ENCODE measurements at places on chromosomes 7 and 10.
A peak's percentile ranks its signal among the peaks of the same experiment; 100 is the strongest.

- no peak for DNase-seq
Observed at GRCh38 chr10:12906051-12906541, 95.4 kb downstream of the CCDC3 start.

DNA sequence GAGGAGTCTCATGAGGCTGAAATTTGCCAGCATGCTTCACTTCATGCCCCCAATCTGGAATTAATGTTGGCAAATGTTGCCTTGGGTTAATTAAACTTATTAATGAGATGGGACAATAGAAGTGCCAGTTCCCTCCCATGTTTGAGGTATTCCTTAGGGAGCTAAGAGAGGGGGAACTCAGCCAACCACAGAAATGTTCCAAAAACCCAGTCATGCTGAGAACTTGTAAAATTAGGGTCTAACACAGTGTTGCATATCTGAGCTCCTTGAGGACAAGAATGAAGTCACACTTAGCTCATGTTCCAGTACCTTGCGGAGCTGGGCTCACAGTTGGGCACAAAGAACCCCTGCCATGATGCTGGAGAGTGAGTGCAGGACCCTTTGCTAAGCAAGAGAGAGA is 89.4 kb downstream of the OAT start:
- DNase-seq: no peak

GRCh38 chr7:7969306-7970236 is 975 bp downstream of the GLCCI1 start:
- DNase-seq: peak; percentile 32

GRCh38 chr7:88456490-88456889 is 149.8 kb upstream of the STEAP4 start:
- DNase-seq: no peak

- DNase-seq: no peak
Observed at GRCh38 chr10:97012470-97012869, 173.3 kb downstream of the SLIT1 start.

DNA sequence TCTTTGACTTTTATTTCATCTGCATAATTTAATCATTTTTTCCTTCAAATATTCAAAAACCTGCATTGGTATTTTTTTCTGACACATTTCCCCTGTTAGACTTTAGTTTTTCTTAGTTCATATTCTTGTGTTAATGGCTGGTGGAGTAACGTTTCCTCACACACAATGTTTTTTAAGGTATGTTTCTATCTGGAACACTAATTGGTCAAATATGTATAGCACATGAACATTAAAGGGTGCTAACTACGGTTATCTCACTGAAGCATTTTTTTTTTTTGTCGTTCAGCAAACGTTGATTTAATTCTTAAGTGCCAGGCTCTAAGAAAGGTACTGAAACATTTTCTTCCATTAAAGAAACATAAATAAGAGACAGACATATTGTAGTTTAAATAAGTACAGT is 87.7 kb downstream of the PTPRZ1 start:
- DNase-seq: no peak

- no peak for DNase-seq
Observed at GRCh38 chr10:69936091-69936490, 116.6 kb upstream of the MACROH2A2 start.

GRCh38 chr10:32327364-32327691 is 19.6 kb downstream of the EPC1 start:
- DNase-seq: no peak

DNA sequence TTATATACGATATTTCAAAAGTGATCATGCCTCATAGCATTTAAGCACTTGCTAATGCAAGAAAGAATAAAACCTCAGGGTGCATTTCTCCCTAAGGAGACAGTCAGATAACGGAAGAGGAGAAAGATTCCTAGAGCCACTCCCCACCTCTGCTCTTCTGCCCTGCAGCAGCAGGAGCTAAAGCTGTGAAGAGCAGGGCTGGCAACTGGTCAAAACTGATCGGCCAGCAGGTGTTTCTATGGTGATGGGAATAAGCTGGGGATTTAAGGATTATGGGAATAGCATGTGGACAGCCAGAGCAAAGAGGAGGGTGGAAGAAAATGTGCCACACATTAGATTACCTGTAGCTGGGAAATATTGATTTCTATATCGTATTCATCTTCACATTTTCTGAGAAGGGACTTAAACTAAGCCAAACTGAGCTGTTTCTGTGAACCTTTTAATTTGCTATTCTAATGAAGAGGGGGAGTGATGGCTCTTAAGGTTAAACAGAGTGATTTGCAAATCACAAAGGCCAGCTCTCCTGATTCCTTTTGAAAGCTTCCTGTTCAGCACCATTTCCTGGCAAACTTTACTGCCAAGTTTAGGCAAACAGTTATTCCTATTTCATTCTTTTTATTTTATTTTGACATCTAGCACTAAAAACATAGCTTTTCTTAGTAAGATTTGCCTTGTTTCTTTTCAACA is 268.9 kb upstream of the PFKP start:
- no peak for DNase-seq

- no peak for DNase-seq
Observed at GRCh38 chr7:141232286-141233051, 158.6 kb downstream of the TMEM178B start.

DNA sequence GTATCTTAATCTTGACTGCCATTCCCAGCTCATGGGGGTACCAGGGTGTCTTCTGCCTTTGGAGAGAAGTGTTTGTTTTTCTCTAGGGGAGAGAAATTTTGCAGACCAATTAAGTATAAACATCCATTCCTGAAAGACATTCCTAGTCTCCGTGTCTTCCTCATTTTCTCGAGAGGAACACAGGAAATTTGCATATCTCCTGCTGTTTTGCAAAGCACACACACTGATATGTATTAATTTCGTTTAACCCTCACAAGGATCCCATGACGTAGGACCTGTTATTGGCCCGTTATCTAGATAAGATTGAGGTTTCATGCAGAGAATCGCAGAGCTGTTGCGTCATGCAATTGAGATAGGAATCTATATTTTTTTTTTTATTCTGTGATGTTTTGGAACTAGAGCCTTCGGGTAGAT is 944 bp downstream of the RHBDD2 start:
- DNase-seq: no peak

DNA sequence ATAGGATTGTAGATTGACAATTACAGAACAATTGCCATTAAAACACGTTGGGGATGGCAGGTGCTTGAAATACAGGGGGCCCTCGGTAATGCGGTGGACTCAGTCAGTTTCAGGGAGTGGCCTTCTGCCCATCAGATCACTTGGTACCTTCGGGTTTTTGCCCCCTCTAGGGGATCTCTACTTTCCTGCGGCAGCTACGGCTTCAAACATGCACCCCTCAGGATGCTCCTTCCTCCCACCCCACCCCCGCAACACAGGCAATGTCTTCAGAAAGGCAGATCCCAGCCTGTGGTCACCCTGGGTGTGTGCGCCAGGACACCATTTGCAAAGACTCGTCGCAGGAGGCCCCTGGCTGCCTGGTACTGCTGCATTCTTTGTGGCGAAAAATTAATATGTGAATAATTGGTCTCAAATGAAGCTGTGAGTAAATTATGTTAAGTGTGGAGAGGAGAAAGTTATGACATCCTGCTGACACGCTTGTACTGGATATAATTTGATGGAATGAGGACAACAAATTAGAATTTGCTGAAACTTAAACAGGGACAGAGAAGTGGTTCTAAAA is 431.0 kb upstream of the MKI67 start:
- DNase-seq: no peak

- DNase-seq: no peak
Observed at GRCh38 chr10:63899673-63900300, 378.6 kb downstream of the REEP3 start.

DNA sequence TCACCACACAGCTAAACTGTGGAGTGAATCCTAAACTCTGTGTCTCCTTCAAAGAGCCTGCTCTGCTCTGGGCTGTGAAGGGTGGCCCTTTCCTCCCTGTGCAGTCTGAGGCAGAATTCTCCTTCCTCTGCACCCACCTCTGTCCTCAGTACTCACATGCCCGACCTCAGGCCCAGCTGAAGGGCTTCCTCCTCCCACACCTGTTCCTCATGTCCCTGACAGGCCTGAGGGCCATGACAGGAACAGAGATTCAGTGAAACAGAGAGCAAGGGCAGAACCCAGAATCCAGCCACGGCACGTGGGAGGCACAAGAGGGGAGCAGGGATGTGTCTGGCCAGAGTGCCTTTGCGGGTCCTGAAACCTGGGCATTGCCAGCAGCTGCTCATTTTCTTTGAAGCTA is 13.9 kb downstream of the CREB3L2 start:
- DNase-seq: no peak

GRCh38 chr10:73810735-73811465 is 498 bp downstream of the NDST2 start:
- peak; percentile 51 for DNase-seq

DNA sequence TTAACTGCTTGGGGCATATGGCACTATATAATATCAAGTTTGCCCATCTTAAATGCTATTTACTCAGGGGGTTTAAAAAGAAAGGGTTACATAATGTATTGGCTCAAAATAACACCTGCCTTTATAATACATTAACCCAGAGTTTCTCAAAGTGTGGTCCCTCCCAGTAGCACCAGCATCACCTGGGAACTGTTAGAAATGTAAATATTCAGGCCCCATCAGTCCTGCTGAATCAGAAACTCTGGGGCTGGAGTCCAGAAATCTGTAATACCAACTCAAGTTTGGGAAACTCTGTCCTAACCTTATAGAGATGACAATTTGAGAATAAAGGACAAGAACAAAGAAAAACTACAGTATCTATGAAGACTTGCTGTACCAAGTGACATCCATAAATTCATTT is 270.7 kb downstream of the PARD3 start:
- DNase-seq: no peak

- DNase-seq: no peak
Observed at GRCh38 chr7:12964836-12965235, 277.4 kb downstream of the ARL4A start.

DNA sequence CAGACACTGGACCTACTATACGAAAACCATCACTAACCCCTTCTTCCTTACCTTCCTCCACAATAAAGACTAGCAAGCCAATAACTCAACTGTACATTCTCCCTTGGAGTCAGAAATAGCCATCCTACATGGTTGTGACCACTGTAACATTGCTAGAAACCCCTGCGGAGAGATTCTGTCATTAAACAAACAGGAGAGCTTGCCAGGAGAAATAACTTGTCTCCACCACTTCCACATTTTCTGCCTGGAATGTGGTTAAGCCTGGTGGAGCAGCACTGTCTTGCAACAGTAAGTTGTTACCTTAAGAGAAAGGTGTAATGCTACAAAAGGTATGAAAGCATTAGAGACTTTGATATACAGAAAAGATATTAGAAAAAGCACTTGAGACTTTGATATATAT is 45.8 kb downstream of the THSD7A start:
- no peak for DNase-seq

- DNase-seq: no peak
Observed at GRCh38 chr10:109386921-109387320, 536.4 kb downstream of the XPNPEP1 start.

DNA sequence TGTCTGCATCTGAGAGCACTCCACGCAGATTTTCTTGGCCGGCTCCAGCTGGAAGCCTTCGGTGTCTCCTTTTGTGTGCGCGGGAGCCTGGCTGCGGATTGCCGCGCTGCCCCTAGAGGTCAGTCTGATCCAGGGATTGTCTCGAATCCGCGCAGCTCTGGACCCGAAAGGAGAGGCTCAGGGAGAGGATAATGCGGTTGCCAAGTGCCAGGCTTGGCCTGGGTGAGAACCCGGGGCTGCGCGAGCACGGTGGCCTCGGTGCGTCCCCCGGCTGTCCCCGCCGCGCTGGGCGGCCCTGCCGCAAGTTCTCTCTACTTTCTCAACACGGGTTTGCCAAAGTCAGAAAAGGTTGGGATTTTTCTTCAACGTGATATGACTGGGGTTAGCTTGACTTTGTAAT is 140.9 kb downstream of the ADCYAP1R1 start:
- peak; percentile 8 for DNase-seq

DNA sequence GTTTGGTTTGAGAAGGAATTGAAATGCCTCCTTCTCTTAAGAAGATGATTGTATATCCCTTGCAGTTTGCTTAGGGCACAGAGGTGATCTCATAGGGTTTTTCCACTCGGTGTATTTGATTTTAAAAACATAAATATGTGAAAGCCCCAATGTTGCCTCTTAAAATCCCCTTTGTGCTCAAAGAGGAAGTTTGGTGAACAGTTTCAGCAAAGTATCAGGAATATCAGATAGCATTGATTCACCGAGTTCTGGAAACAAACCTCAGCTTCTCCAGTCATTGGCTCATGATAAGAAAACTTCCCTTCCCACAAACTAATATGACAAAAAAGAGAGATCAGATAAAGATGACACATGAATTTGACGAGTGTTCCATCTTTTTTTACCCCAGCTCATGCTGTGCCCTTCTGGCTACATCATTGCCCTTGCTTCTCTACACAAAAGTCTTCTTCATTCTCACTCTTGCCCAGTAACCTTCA is 20.1 kb upstream of the SMNDC1 start:
- DNase-seq: no peak

DNA sequence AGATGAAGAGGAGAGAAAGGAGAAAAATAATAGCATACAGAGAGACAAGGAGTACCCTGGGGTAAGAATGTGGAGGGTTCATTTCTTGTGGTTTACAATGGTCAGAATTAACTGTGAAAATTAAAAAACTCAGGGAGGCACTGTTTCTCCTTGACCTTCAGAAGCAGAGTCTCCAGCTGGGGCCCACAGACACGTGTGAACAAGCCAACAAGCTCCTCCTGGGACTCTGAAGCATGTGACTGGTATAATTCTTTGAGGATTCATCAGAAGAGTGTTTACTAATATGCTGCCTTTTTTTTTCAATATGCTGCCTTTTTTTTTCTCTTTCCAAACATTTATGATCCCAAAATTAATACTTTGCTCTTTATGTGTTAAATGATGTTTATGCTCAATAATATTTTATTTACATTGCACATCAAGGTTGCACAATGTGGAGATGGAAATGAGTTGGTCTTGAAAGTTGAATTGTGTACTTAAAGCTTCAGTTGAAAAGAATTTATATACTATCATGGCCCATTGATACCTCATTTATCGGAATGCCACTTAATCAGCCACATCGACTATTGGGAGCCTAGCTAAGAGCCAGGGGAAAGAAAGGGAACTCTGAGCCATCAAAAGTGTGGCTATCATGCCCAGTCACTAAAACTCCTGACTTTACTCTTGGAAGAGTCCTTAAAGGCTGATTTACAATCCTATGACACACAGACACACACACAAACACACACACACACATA is 134.7 kb upstream of the RHOBTB1 start:
- DNase-seq: no peak

- DNase-seq: no peak
Observed at GRCh38 chr10:113780681-113781250, 29.3 kb downstream of the PLEKHS1 start.

GRCh38 chr10:68165643-68166042 is 56.4 kb downstream of the MYPN start:
- no peak for DNase-seq

DNA sequence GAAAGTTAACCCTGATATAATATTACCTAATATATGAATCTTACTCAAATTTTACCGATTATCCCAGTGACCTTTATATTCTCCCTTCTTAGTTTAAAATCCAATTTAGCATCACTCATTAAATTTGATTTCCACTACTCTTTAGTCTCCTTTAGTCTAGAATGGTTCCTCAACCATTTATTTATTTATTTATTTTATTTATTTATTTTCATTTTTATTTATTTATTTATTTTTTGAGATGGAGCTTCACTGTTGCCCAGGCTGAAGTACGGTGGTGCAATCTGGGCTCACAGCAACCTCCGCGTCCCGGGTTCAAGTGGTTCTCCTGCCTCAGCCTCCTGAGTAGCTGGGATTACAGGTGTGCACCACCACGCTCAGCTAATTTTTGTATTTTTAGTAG is 92.8 kb downstream of the LCOR start:
- DNase-seq: no peak
